ENCODE measurements at places on chromosomes 1 and 21.

DNA sequence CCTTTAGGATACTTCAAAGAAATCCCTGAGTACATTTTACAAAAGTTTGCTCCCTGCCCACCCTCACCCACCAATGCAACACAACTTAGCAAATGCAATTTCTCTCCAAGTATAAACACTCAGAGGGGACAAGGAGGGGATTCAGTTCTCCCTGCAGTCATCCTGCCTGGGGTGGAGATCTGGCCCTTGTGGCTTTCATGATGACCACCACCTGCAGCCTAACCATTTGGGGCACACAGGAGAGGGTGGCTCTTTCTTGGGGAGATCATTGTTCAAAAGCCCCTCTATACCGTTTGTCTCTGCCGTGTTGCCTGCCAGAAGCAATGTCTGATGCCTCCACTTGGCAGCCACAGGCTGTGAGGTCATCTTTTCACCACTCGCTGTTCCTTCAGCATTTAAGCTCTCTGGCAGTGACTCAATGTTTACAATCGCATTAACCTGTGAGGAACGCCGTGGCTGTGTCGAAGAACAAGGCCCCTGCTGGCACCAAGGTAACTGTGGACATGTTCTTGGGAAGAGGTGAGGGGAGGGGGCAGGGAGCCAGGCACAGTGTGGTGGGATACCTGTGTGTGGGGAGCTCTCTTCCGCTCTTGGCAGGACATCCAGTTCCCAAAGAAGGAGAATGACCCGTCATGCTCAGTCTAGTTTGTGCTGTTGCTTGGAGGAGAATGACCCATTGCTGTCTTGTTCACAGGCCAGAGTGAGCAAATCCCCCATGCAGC is 103.9 kb upstream of the DUSP10 start:
- peak; percentile 89 for DNase-seq

DNA sequence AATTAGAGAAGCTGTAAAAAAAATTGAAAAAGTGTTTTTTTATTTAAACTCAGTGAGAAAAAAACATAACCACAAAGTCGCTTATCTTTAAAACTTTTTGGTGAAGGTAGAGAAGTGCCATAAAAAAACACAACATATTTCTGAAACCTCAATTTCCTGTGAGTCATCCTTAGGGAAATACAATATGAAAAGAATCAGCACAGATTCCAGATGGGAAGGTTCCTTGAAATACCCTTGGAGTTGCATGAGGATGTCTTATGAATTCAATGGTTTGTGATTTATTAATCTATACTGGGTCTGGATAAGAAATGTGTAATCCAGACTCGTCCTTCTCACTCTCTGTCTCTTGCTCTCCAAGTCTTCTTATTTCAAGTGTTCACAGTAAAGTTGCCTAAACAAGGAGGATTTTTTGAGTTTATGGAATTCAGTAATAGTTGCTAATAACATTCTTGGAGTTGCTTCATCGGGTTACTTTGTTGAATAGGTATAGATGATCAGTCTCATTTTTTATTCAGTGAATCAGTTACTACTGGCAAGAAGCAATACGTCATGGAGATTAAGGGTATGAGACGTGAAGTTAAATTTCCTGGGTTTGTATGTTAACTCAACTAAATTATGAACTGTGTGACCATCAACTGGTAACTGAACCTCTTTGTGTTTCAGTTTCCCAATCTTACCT is 191.4 kb downstream of the KCNK2 start:
- peak; percentile 62 for DNase-seq

GRCh38 chr1:2228157-2228594 is at the start of gene SKI:
Gene SKI, plus strand, starts transcription at chr1:2228319. Its CDS starts 448 bp downstream, at chr1:2228767.
- DNase-seq: no peak

GRCh38 chr21:41403966-41404365 is 22.1 kb upstream of the MX1 start:
- DNase-seq: no peak

- no peak for DNase-seq
These were observed 3.0 kb downstream of the SLC27A3 start for GRCh38 chr1:153778051-153778823.

- DNase-seq: peak; percentile 11
These were observed 720 bp downstream of the PSMB2 start for GRCh38 chr1:35640380-35641232.

GRCh38 chr1:9410737-9411297 is 118.1 kb downstream of the SPSB1 start:
- DNase-seq: peak; percentile 32

GRCh38 chr1:70896224-70896623 is 151.4 kb downstream of the PTGER3 start:
- no peak for DNase-seq

GRCh38 chr1:76381450-76382097 is 307.0 kb downstream of the ST6GALNAC3 start:
- DNase-seq: peak; percentile 29

DNA sequence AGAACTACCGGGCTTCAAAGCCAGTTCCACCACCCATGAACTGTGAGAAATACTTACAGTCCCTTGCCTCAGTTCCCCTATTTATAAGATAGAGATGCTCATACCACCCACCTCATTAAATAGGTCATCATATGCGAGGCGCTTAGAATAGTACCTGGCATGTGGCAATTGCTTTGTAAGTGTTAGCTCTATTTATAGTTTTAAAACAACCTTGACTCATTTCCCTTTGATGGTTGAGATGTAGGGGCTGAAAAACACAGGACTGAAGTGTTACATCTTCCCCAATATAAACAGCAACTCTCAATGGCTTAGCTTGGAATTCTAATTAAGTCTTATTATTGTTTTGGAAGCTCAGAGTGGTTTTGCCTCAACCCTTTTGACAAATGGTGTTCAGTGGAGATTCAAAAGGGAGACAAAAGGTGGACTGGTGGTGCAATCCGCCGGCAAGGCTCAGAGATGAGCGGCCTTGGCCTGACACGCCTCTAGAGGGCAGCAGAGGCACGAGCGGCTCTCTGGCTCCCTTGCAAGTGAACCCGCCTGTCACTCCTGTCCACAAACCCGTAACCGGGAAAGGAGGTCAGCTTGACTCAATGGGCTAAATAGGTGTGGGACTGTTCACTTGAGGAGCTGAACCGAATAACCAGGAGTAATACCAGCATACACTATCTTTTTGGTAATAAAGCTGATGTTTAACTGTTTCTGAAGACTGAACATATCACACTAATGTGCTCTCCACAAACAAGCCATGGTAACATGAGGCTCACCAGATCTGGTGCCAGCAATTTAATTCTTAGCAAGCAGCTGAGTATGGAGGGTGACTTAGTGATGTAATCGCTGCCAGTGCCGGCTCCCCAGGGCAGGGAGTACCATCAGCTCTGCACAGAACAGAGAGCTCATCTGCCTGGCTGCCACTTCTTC is 19.5 kb upstream of the SMYD2 start:
- peak; percentile 81 for DNase-seq

DNA sequence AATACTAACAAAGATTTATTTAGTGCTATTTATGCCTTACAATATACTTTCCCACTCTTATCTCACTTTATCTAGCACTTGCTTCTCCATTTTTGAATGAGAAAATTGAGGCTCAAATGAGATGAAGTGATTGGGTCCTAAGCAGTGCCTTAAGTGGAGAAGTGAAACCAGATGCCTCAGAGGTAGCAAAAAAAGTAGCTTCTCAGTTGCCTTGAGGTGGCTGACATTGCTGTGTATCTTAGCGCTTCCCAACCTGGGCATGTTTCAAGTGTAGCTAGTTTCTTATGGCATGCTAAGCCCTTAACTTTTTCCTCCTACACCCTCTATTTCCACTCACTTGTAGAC is 390.4 kb downstream of the OMA1 start:
- DNase-seq: no peak

GRCh38 chr1:12524266-12524665 is 93.7 kb downstream of the DHRS3 start:
- no peak for DNase-seq

- peak; percentile 52 for DNase-seq
These were observed 10.6 kb upstream of the GADD45A start for GRCh38 chr1:67674260-67675011.

GRCh38 chr1:221987860-221988520 is 246.1 kb upstream of the DUSP10 start:
- DNase-seq: peak; percentile 93

DNA sequence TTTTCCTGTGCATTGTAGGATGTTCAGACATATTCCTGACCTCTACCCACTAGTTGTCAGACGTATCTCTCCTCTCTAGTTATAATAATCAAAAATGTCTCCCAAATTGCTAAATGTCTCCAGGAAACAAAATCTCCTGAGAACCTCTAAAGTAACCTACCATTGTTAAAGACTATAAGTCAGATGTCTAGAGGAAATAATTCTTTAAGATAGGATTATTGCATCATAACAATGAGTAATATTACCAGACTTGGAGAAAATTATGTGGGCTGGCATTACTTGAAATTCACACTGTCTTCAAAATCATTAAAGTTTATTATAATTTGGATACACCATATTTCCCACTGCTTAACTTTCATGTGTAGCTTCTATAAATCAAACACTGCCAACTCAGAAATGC is 643.0 kb upstream of the ADGRL2 start:
- peak; percentile 41 for DNase-seq

GRCh38 chr1:52571783-52572182 is 18.9 kb upstream of the TUT4 start:
- DNase-seq: peak; percentile 25

- peak; percentile 43 for DNase-seq
These were observed 33.8 kb downstream of the STPG1 start for GRCh38 chr1:24379733-24380315.

GRCh38 chr1:229456016-229456415 is 22.1 kb upstream of the ACTA1 start:
- DNase-seq: no peak

DNA sequence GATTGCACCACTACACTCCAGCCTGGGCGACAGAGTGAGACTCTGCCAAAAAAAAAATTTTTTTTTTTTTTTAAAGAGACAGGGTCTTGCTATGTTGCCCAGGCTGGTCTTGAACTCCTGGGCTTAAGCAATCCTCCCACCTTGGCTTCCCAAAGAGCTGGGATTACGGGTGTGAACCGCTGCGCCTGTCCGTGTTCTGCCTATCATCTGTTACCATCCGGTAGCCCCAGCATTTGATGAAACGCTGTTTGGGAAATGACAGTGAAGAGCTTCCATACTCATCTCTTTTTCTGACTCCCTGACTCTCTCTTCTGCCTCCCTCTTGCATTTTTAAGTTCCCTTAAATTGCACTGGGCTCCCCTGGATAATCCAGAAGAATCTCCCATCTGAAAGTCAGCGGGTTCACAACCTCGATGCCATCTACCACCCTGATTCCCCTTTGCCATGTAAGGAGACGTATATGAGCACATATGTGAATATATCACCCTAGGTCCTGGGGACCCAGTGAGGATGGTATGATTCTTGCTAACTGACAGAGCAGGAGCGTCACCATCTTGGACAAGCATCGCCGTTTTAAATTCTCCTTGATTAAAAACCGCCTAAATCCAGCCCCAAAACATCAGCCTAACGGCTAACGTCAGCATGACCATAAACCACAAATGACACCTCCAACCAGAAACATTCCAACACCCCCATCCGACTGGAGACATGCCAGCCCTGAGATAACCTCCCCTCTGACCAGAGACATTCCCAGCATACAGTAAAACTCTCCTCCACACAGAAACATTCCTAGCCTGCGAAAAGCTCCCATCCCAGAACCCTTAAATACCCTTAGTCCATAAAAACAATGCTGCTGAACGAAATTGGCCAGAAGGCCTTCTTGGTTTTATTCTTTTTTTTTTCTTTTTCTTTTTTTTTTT is 12.4 kb downstream of the TNFRSF8 start:
- DNase-seq: peak; percentile 98

DNA sequence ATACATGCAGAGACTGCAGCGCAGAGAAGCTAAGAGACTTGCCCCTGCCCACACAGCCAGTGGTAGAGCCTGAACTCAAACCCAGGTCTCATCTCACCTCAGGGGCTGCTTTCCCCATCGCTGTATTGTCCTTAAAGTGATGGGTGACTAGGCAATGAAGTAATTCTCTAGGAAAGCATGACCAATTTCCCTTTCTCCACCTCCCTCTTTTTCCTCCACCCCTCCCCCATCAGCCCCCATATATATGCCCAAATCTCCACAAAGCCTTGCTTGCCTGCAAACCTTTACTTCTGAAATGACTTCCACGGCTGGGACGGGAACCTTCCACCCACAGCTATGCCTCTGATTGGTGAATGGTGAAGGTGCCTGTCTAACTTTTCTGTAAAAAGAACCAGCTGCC is at the start of gene IL24:
Gene IL24 (plus strand): TSS at position 269 of the 400 bp plus-strand sequence. CDS start 390 bp downstream, outside the sequence.
- peak; percentile 17 for DNase-seq

- no peak for DNase-seq
These were observed 133.4 kb downstream of the PBX1 start for GRCh38 chr1:164692420-164692819.

GRCh38 chr1:230906226-230906625 is 37.9 kb upstream of the C1orf198 start:
- no peak for DNase-seq

- no peak for DNase-seq
These were observed 9.5 kb downstream of the SH3BGRL3 start for GRCh38 chr1:26289158-26290059.

DNA sequence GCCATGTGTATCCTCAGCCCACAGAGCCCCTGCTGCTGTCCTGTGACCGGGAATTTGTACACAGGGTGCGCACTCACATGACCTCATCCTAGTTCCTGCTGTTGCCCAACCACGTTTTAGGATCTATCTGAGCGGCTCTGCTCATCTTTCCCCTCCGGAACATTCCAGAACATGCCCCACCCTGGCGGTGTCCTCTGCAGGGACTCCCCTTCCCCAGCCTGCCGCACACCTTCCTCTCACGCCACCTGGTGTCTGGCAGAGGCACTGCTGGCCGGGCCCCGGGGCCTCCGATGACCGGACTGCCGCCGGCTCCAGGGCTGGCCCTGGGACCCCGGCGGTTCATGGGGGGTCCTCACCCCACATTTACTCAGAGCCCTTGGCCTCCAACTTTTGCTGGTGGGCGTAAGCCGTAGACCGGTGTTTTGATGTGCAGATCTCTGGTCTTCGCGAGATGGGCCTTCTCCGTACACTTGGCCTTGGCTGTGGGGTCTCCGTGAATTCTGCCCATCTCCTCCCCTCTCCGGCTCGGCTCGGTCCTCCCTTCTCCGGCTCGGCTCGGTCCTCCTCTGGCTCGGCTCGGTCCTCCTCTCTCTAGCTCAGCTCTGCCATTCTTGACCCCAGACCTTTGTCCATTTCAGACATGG is 29.5 kb downstream of the ARHGEF16 start:
- peak; percentile 28 for DNase-seq
